CD4-positive, alpha-beta T cell treated with Interleukin-21 for 1 hour (primary cell): ENCODE measurements at places on chromosomes 3 and 15.
A peak's percentile ranks its signal among the peaks of the same experiment; 100 is the strongest.

GRCh38 chr15:70853973-70854665 is at the start of gene LARP6:
TSS of gene LARP6 (minus strand) at chr15:70854157. CDS start at chr15:70854088, 69 bp downstream.
- no peak for DNase-seq

DNA sequence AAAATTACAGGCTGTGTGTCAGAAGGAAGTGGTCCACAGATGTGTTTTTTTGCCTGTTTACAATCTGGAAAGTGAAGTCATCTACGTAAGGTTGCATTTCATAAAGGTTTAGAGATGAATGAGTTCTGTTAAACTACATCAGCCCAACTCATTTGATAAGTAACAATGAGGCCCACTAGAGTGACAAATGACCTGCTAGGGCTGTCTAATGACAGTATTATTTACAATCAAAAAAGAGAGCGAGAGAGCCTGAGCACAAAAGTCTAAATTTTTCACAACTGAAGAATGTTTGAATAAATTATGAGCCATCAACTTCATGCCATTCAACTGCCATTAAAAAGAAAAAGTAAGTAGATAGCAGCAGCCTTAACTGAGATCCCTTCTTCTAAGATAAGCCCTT is 135.7 kb upstream of the TBL1XR1 start:
- DNase-seq: no peak

- peak; percentile 9 for DNase-seq
Measured at GRCh38 chr3:43388915-43389314, 102.6 kb downstream of the SNRK start.

- no peak for DNase-seq
Measured at GRCh38 chr15:75059607-75060006, 36.2 kb downstream of the PPCDC start.

DNA sequence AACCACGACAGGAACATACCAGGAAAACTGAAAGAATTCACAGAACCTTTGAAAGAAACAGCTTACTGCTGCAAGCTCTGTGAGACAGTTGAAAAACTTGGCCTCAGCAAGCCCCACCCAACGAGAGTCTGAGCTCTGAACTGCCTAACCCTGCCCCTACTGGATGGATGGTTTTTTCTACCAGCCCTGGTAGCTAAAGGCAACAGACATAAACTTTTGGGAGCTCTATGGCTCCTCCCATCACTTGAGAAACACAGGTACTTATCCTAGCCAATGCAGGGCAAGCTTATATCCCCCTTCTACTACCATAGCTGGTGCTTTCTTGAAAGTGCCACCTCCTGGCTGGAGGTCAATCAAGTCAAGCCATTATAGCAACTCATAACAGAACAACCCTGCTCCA is 471.8 kb downstream of the GRM7 start:
- no peak for DNase-seq

DNA sequence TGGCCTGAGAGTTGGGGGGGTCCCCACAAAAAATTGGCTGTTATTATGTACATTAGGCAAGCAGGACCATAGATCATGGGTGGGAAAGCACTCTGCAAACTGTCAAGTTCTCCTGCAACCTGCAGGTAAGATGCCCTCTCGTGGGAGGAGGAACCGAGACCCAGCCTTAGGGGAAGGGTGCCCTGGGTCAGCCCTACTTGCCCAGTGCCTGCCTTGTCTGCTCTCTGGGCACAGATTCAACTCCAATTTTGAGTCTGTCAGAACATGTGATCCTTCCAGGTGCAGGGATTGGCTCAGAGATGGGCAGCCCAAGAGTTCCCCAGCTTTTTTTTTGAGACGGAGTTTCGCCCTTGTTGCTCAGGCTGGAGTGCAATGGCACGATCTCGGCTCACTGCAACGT is 99.2 kb downstream of the PLXNA1 start:
- no peak for DNase-seq

DNA sequence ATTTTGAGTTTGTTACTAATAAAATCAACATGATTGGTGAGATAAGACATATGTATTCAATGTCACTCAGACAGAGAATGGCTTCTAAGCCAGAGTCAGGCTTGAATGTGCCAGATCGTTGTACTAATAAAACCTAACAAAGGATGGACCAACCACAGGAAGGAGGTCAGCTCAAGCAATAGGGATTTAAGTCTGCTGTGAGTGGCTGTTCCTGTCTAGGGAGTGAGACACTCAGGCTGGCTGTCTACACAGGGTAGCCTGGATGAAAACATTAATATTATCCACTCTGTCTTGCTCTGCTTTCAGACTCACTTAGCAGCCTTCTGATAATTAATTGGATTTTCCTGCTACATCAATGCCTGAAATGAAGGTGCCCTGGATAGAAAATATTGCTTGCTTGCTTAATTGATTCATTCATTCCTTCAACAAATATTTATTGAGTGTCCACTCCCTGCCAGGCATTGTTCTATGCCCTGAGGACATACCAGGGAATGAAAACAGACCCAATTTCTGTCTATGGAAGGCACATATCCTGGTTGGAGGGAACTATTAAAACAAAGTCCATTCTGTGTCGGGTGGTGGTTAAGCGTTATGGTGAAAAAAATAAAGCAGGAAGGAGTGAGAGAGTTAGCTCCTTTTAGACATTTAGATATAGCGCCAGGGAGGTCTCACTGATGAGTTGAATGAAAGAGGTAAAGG is 239.4 kb downstream of the CHST2 start:
- DNase-seq: no peak

- DNase-seq: no peak
Measured at GRCh38 chr3:155640098-155640497, 104.8 kb downstream of the PLCH1 start.

GRCh38 chr3:12946649-12947316 is 105.4 kb upstream of the RPL32 start:
- DNase-seq: no peak

DNA sequence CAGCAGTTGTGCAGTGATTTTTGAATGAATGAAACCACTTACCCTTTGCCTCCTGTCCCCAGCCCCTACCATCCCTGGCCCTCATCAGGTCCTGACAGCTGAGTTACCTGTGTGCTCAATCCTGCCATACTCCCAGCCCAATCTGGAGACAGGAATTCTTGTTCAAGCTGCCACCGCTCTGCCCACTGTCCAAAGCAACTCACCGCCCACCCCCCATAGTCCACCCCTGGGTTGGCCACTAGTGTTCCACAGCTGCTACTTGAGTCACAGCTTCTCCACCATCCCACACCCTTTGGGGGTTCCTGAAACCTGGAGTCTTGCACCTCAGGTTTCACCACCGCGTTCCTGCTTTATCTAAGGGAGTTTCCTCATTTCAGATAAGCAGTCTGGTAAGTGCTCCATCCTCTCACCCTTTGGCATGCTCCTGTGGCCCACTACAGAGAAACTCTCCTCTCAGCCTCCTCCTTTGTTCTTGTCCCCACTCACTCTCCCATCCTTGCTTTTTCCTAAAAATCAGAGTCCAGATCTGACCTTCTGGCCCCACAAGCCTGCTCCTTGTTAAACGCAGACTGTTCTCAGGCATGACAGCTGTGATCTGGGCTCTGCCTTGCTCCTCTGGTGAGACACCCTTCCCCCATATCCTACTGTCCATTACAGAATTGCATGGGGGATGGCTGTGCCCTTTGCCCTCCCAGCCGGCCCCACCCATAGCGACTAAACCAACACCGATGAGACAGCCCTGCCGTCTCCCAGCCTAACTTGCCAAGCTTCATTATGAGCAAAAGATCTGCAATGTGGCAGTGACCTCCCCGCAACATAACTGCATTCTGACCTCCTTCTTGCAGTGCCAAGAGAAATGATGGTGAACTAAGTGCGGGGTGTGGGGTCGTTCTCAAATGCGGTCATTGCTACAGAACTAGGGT is 50.0 kb downstream of the CYP19A1 start:
- DNase-seq: no peak

DNA sequence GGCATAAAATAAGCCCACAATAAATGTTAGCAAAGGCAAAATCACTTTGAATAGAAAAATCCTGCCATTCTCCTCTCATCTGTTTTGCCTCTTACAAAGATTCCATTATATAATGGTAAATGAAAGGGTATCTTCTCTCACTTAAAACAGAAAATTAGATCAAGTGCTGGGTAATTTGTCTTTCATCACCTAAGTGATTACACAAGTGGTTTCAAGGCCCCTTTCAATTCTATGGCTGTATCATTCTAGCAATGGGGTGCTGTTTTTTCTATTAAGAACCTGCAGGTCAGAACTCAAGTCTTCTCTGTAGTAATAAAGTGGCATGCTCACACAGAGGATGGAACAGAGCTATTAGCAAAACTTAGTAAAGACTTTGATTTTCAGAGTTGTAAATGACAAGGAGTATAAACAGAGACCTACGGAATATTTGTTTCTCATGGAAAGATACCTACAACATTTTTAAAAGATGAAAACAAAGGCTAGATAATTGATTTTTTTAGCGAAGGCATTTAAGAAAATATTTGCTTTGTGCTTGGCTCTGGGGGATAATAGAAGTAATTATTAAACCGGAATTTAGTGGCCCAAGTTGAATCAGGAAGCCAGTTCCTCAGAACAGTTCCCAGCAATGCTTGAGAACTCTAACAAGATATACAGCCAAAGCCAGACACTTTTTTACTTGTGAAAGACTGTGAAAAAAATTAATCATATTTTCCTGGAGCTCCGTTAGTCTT is 137.4 kb downstream of the CMSS1 start:
- DNase-seq: no peak

- DNase-seq: no peak
Measured at GRCh38 chr3:119738741-119739140, 35.9 kb downstream of the CFAP91 start.

DNA sequence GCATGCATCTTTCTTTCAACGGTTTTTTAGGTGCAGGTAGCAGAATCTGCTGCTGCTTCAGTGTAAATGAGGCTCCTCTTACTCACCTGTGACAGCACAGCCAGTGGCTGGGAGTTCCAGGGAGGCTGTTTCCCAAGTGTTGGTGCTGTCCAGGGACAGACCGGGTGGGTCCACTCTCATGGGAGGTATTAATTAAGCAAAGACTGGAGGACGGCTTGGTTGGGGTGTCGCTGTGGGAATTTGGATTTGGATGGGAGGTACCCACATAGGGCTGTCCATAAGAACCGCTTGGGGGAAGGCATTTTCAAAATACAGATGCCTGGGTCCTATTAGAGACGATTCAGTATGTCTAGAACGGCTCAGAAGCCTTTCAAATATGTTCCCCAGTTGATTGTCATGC is 42.9 kb downstream of the SV2B start:
- no peak for DNase-seq

DNA sequence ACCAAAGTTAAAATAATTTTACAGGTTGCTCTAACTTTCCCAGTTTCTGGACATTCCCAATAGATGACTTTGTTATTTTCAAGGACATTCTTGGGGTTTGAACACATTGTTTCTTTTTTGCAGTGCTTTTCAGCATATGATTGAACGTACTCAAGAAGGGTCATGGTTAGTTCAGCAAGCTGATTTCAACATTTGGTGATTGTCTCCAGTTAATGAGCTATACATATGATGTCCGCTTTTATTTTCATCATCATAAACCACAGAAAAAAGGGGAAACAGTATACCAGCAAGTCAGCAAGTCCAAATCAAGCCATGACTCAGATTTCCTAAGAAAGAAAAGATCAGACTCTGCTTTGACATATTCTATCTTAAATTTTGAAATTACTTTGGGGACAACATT is 69.4 kb downstream of the B3GALNT1 start:
- no peak for DNase-seq
